ENCODE measurements at places on chromosomes 13 and 19.

- no peak for DNase-seq
These were observed 512 bp upstream of the ZNF93 start for GRCh38 chr19:19900139-19900728.

GRCh38 chr19:50725218-50725910 is 2.2 kb downstream of the CLEC11A start:
- no peak for DNase-seq

- DNase-seq, result peak; percentile 24
These were observed 559 bp upstream of the SSBP4 start for GRCh38 chr19:18418483-18419194.

DNA sequence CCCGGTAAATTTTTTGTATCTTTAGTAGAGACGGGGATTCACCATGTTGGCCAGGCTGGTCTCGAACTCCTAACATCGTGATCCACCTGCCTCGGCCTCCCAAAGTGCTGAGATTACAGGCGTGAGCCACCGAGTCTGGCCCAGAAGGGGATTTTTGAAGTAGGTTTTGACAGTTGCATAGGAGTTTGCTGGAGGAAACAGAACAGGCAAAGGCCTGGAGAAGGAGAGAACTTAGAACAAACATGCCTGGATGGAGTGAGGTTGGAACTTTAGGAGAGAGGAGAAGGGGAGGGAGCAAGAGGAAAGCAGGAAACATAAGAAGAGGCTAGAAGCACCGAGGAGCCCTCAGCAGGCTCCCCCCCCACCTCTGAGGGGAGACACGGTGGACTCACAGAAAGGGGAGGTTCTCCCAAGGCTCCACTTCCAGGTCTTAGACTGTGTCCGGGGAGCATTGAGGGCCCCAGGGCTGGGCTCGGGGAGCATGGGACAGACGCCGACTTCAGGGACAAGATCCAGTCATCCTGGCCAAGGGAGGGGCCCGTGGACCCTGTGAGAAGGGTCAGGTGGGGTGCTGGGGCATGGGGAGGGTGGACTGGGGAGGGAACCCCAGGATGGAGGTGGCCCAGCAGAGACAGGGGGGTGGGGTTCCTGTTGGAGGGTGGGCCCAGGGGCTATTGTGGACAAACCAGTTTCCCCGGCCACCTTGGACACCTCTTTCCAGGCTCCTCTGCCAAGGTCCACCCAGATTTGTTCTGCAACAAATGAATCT is 1.8 kb upstream of the FBN3 start:
- no peak for DNase-seq

DNA sequence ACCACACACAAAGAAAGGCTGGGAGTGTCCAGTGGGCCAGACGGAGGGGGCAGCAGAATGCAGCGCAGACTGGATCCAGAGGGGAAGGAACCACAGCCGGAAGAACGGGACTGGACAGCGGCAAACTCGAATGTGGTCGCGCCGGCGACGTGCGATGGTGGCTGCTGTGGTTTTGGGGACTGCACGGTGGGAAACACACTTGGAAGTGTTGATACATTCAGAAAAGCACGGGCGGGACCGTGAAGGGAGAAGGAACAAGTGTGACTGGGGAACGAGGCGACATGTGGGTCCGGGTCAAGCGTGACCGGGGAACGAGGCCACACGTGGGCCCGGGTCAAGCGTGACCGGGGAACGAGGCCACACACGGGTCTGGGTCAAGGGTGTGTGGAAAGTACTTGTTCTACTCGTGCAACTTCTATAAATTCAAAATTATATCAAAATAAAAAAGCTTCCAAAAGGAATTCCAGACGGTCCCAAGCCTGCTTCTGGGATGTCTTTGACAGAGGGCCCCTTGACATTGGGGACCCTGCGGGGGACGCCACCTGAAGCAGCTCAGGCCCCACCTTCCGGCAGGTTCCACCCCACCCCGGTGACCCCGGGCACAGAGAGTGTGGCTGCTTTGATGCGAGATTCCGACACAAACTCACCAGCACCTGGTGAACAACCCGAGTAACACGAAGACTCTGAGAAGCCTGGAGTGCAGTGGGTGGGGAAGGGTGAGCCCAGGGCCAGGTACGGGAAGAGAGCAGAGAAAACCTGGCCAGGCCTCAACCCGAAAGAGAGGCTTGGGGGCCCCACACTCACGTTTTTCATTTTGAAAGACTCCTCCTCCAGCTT is 25.1 kb upstream of the C13orf46 start:
- DNase-seq, result no peak

DNA sequence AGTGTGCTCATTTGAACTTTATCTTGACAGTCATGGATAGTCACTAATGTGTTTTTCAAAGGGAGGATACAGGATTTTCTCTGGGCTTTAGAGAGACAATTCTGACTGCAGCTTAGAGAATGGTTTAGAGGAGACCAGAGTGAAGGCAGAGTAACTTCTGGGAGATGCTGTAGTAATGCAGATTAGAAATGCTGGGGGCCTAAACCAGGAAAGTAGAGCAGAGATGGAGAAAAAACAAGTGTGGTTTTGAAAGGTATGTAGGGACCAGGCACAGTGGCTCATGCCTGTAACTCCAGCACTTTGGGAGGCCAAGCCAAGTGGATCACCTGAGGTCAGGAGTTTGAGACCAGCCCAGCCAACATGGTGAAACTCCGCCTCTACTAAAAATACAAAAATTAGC is 18.3 kb upstream of the CEBPA start:
- no peak for DNase-seq

- peak; percentile 66 for DNase-seq
These were observed 92.7 kb downstream of the LHFPL6 start for GRCh38 chr13:39510316-39510695.
